Testis (tissue), 5 donors: ENCODE measurements at places on chromosomes 3 and 15.

- H3K36me3 ChIP-seq: no peaks in the 10 kb centered on the region
- no peak overlapping the region for H3K27ac ChIP-seq
- no peak for DNase-seq
- peaks cover 24% of the 10 kb centered on the region for H3K4me1 ChIP-seq
- no peak overlapping the region for H3K4me3 ChIP-seq
Observed at GRCh38 chr3:45580112-45580765, 14.3 kb upstream of the LIMD1 start.

DNA sequence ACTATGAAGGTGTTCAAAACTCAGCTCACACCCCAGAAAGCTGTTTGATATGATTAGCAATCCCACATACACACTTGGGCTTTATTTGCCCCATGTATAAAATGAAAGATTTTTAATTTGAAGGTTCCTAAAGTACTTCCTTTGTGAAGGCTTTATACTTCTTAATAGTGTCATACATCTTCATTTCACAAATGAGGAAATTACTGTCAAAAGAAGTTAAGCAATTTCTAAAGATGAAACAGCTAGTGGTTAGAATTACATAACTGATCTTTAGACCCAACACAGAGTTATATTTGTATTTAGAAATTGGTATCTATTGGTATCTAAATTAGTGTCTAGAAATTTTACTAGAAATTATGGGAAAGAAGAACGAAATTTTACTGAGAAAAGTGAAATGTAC, 7.1 kb downstream of the CD200R1 start:
- no peaks in the 10 kb centered on the region for H3K27me3 ChIP-seq
- H3K4me3 ChIP-seq: no peak overlapping the region
- H3K27ac ChIP-seq: no peak overlapping the region
- H3K36me3 ChIP-seq: no peaks in the 10 kb centered on the region

DNA sequence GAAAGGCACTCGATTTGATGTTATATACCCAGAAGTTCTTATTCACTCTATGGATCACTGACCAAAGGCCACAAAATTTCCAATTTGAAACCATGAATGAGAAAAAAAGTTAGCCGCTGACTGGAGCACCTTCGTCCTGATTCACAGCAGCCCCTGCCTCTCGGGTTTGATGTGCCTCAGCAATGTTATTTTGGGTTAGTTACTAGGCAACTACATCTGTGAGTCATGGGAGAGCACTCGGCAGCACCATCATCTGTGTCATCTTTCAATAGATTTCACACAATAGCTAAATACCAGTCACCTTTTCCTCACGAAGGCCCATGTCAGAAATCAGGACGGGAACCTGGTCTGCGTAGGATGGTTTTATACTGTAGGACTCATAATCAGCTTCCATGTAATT, 269.2 kb downstream of the ZBBX start:
- no peaks in the 10 kb centered on the region for H3K4me1 ChIP-seq
- DNase-seq: no peak
- H3K36me3 ChIP-seq: no peaks in the 10 kb centered on the region
- H3K27ac ChIP-seq: no peak overlapping the region

DNA sequence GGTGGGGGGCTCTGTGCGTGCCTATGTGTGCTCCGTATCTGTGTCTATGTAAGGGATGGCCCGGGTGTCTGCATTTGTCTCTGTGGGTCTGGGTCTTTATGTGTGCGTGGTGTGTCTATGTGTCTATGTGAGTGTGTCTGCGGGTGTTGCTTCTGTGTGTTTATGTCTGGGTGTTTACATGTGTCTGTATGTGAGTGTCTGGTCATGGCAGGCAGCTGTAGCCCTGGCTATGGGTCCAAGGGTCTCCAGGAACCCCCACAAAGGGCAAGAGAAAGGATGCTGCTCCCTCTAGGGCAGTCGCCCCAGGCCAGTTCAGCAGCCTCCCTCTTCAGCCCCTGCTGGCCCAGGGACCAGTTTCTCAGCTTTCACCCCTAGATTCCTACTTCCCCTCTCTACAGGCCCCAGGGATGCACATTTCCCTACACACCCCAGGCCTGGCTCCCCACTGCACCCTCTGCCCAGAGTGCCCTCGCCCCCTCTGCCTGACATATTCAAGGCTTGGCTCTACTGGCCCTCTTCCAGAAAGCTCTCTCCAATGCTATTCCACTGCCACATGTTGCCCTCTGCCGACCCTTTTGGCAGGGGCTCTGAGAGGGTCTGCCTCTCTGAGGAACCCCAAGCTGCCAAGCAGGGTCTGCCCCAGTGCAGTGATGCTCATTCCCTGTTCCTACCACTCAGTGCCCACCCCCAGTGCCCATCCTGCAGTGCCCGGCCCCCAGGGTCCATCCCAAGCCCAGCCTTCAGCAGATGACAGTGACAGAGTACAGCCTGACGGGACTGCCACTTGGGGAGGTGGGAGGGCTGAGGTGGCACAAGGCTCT, 1.0 kb upstream of the MYL3 start:
- H3K4me3 ChIP-seq: no peak overlapping the region
- H3K4me1 ChIP-seq: peaks cover 29% of the 10 kb centered on the region
- DNase-seq: no peak
- no peaks in the 10 kb centered on the region for H3K27me3 ChIP-seq

DNA sequence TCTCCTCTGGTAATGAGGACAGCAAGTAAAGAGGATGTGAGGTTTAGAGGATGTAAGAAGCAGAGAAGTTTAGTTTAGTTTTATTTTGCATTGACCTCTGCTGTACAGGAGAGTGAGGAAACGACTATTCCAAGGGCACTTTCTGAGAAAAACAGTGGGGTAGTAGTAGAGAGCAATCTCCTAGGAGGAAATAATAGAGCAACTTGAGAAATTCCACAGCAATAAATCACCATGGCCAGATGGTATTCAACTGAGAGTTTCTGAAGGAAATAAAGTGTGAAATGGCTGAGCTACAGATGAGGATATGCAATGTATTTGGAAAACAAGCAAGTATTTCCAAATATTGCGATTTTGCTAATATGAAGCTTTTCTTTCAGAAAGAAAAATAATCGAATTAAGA, 118.9 kb downstream of the DPH6 start:
- H3K27me3 ChIP-seq: no peaks in the 10 kb centered on the region
- no peak overlapping the region for H3K27ac ChIP-seq
- no peak overlapping the region for H3K4me3 ChIP-seq
- DNase-seq: no peak

DNA sequence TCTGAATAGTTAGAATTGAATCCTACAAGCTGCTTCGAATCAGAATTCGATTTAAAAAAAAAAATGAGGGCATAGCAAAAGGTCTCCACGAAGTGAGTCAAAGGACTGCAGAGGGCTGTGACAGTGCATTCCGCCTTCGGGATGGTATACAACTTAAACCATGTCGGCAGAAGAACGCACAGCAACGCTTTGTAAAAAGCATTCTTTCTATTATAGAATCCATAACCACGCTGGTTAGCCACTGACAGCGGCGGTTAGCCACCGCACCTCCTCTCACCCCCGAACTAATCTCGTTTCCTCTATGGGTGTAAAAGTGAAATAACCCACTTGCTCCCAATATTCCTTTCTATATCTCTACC, 664 bp upstream of the PIK3CA start:
- H3K36me3 ChIP-seq: no peaks in the 10 kb centered on the region
- H3K4me1 ChIP-seq: peaks cover 9% of the 10 kb centered on the region
- no peak for DNase-seq
- H3K27me3 ChIP-seq: no peaks in the 10 kb centered on the region
- H3K4me3 ChIP-seq: peak overlapping the region; percentile 94

GRCh38 chr3:47586746-47587145, 8.1 kb upstream of the CSPG5 start:
- no peaks in the 10 kb centered on the region for H3K27me3 ChIP-seq
- no peak for DNase-seq
- no peak overlapping the region for H3K27ac ChIP-seq
- H3K4me1 ChIP-seq: no peaks in the 10 kb centered on the region

DNA sequence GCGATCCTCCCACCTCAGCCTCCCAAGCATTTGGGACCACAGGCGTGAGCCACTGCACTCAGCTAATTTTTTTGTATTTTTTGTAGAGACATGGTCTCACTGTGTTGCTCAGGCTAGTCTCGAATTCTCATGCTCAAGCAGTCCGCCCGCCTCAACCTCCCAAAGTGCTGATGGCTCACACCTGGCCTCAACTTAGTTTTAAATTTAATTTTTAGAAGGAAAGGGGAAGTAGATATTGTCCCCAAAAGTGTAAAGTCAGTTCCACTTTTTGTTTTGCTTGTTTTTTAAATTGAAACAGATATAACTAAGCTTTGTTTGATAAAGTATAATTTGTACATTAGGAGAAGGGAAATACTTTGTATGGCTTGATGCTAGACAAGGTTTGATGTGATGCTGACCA, 31.3 kb upstream of the NFKBIZ start:
- no peak for DNase-seq
- no peak overlapping the region for H3K27ac ChIP-seq
- no peaks in the 10 kb centered on the region for H3K4me1 ChIP-seq
- no peak overlapping the region for H3K4me3 ChIP-seq

- no peak overlapping the region for H3K4me3 ChIP-seq
- H3K36me3 ChIP-seq: no peaks in the 10 kb centered on the region
- no peak for DNase-seq
- peaks cover 7% of the 10 kb centered on the region for H3K4me1 ChIP-seq
- no peak overlapping the region for H3K27ac ChIP-seq
Observed at GRCh38 chr15:68580883-68581155, 2.0 kb downstream of the CORO2B start.

DNA sequence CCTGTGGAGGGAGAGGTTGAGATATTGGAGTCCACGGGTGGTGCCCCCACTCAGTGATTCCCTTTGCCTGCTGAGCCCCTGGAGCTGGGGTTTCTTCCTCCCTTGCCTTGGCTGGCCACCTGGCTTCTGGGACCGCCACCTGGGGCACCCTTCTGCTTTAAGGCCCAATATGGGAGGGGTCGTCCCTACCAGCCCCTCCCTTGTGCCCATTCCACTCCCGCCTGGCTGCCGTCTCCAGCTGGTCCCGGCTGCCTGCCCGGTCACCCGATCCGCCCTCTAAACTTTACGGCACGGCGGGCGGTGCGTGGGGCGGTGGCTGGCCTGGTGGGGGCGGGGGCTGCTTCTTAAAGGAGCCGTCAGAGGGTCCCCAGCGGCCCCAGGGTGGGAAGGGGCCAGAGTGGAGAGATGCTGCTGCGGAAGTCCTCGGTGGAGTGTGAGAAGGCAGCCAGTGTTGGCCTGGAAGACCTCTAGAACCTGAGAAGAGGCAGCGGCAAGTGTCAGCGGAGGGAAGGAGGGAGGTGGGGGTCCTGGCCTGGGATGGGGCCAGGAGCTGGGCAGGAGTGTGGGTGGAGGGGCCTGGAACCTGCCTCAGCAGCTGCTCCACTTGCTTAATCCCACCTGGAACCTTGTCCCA, 1.6 kb upstream of the SEMA3B start:
- no peaks in the 10 kb centered on the region for H3K27me3 ChIP-seq
- DNase-seq: peak; percentile 53
- peak overlapping the region; percentile 71 for H3K27ac ChIP-seq
- H3K4me1 ChIP-seq: peaks cover 57% of the 10 kb centered on the region
- H3K4me3 ChIP-seq: peak overlapping the region; percentile 23

GRCh38 chr15:26716069-26716468, 56.8 kb downstream of the GABRB3 start:
- no peak overlapping the region for H3K27ac ChIP-seq
- no peak overlapping the region for H3K4me3 ChIP-seq
- H3K36me3 ChIP-seq: no peaks in the 10 kb centered on the region

- H3K4me1 ChIP-seq: no peaks in the 10 kb centered on the region
- H3K4me3 ChIP-seq: no peak overlapping the region
- no peaks in the 10 kb centered on the region for H3K36me3 ChIP-seq
Observed at GRCh38 chr3:52364322-52365035, 48.4 kb downstream of the DNAH1 start.

DNA sequence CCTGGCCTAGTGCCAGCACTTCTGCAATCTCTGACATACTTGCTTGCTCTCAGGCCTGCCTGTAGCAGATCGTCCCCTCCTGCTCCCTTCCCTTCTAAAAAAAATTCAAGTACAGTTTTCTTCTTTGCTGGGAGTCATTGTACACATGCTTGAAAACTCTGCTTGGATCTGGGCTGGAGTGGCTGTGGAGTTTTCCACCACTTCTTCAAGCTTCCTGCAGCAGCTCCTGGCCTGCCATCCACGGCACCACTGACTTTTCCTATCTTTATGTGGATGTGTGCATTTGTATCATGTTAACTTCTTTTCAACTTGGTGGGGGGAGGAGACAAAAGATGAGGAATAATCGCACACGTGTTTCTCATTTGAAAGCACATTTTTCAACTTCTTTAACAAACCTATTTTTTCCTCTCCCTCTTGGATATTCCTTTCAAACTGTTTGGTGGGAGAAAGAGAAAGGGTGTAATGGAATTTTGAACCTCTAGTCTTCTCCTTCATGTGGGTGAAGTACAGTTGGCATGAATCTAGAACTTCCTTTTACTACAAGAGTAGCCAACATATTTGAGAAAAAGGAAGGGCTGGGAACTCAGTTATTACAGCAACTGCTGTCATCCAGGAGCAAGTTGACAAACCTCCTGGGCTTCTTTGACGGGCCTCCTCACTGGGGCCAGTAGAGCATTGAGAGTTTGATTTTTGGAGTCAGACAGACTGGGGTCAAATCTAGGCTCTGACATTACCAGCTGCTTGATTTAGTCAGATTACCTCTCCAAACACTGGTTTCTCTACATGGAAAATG, 61.2 kb upstream of the LRTM1 start:
- no peak overlapping the region for H3K27ac ChIP-seq
- peaks cover 10% of the 10 kb centered on the region for H3K4me1 ChIP-seq
- H3K27me3 ChIP-seq: no peaks in the 10 kb centered on the region
- H3K4me3 ChIP-seq: no peak overlapping the region
- DNase-seq: peak; percentile 69

DNA sequence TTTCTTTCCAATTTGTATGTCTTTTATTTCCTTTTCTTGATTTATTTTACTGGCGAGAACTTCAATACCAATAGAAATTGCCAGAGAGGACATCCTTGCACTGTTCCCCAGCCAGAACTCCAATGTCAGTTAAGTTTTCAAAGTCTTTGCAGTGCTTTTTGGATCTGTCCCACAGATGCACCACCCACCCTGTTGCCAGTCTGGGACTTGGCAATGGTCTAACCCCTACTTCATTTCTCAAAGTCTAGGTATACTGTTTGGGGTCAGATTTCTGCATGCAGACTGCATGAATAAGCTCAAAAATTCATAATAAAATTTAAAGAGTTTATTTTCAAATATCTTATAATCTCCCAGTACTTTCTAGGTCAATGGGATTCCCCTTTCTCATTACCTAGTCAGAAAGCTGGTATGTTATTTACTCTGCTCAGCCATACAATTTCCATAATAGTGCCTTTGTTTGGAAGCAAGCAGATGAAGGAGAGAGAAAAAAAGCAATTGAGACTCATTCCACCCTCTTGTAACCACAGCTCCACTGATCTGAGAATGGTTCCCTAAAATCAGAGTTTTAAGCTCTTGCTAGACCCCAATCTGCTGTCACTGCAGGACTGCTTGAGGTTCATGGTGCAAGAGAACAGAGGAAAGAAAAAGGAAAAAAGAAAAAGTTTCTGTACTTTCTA, 125.9 kb upstream of the PLXND1 start:
- no peak overlapping the region for H3K4me3 ChIP-seq
- H3K27me3 ChIP-seq: no peaks in the 10 kb centered on the region
- no peak overlapping the region for H3K27ac ChIP-seq
- H3K4me1 ChIP-seq: peaks cover 4% of the 10 kb centered on the region
- no peaks in the 10 kb centered on the region for H3K36me3 ChIP-seq

- H3K36me3 ChIP-seq: no peaks in the 10 kb centered on the region
- peak; percentile 38 for DNase-seq
- H3K27me3 ChIP-seq: no peaks in the 10 kb centered on the region
- H3K4me1 ChIP-seq: no peaks in the 10 kb centered on the region
Observed at GRCh38 chr15:52100807-52101442, 11.7 kb downstream of the BCL2L10 start.

GRCh38 chr3:105260385-105260784, 106.3 kb upstream of the ALCAM start:
- H3K36me3 ChIP-seq: no peaks in the 10 kb centered on the region
- H3K4me3 ChIP-seq: no peak overlapping the region

- no peak overlapping the region for H3K27ac ChIP-seq
- H3K4me3 ChIP-seq: no peak overlapping the region
- H3K4me1 ChIP-seq: no peaks in the 10 kb centered on the region
- peak; percentile 64 for DNase-seq
Observed at GRCh38 chr3:11803977-11804892, 42.5 kb downstream of the TAMM41 start.
